ENCODE measurements at places on chromosomes 12 and 14.

GRCh38 chr12:50365709-50366406 lies 30.6 kb downstream of the FAM186A start:
- no peak for DNase-seq

GRCh38 chr12:68667896-68668295 lies 18.9 kb upstream of the NUP107 start:
- DNase-seq = no peak

GRCh38 chr14:73943083-73943482 lies 6.8 kb downstream of the FAM161B start:
- DNase-seq = peak; percentile 60

DNA sequence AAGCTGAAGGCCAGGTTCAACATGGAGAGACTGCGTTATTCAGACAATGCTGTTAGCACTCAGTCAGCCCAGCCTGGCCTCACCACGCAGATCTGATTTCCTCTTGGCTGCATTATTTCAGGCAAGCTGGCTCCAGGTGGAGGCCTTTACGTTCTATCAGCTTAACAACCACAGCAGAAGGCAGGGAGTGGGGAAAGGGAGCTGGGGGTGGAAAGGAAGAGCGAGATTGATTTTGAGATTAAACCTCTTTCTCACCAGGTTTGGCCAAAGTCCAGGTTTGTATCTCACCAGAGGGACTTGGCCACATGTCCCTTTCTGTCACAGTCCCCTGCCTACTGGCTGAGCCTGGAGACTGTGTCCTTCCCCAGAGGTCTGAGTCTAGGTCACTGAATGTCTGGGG lies 543.7 kb upstream of the TMEM132C start:
- DNase-seq = no peak

- DNase-seq = no peak
These were observed 213.9 kb downstream of the TBX5 start for GRCh38 chr12:114192013-114192412.

GRCh38 chr14:21160061-21160610 lies 4.3 kb upstream of the OR5AU1 start:
- no peak for DNase-seq

DNA sequence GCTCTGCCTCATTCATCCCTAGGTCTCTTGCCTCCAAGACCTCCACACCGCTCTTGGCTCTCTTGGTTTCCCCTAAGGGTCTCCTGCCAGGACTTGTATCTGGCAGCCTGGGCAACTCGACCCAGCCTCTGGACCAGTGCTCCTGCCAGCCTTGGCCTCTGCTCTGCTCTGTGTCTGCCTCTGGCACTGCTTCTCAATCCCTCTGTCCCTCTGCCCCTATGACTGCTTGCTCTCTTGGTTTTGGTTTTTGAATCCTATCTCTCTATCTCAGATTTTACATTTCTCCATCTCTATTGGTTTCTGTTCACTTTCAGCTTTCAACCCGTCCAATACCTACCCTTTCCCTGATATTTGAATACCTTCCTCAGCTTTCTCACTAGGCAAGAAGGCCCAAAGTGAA lies 6.3 kb downstream of the ITGA5 start:
- DNase-seq = no peak

- no peak for DNase-seq
These were observed 5.4 kb downstream of the IFFO1 start for GRCh38 chr12:6550294-6551062.

All from AG09309 (cell line).